Astrocyte (in vitro differentiated cells and primary cell): ENCODE measurements at places on chromosomes 3 and 15.
A peak's percentile ranks its signal among the peaks of the same experiment; 100 is the strongest.

GRCh38 chr15:36953346-36953745, 147.0 kb downstream of the MEIS2 start:
- H3K4me3 ChIP-seq = no peak overlapping the region
- peak; percentile 62 for DNase-seq
- peaks cover 10% of the 10 kb centered on the region for H3K4me1 ChIP-seq
- H3K27ac ChIP-seq = no peak overlapping the region
- peaks cover 4% of the 10 kb centered on the region for H3K36me3 ChIP-seq

GRCh38 chr15:49155834-49156627, 632 bp upstream of the COPS2 start:
- no peaks in the 10 kb centered on the region for H3K27me3 ChIP-seq
- DNase-seq = peak; percentile 32
- H3K4me3 ChIP-seq = peak overlapping the region; percentile 94
- no peaks in the 10 kb centered on the region for H3K36me3 ChIP-seq
- H3K27ac ChIP-seq = peak overlapping the region; percentile 97
- H3K4me1 ChIP-seq = peaks cover 6% of the 10 kb centered on the region

DNA sequence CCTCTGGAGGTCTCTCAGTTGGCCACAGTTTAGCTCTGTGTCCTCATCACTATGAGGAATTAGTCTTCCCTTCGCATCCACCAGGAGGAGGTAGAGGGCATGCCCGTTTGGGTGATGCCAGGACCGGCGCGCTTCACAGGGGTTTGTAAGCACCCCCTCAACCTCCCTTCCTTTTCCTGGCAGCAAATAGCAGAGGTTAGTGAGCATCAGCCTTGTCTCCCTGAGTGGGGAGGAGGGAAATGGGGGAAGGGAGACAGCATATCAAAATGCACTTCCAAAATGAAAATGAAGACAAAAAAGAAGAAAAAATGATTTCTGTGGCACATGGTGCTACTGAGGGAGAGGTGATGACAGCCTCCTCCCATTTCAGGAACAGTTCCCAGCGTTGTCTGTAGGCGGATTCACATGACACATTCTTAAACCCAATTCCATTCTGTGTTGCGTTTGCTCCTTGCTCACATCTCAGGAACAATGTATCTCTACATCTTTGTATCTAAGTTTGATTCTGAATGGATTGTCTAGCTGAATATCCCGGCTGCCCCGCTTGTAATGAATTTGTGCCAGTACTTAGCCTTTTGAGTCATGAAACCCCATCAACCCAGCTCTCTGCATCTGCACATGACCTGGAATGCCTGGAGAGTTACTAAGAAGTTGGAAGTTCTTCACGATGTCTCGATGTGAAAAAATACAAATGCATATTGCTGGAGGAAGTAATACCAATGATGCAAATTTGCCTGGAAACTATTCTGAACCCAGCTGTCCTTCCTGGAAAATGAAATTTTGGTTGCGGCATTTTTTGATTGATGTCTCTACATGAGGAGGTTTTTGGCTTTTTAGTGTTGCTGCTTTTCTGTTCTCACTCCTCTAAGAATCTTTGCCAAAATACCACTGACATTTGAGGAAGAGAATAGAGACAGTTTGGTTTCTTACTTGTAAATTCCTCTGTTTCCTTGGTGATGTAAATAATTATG, 45.2 kb downstream of the TYRO3 start:
- no peaks in the 10 kb centered on the region for H3K36me3 ChIP-seq
- H3K4me3 ChIP-seq = peak overlapping the region; percentile 45
- H3K27me3 ChIP-seq = no peaks in the 10 kb centered on the region
- H3K4me1 ChIP-seq = peaks cover 18% of the 10 kb centered on the region

- H3K36me3 ChIP-seq = no peaks in the 10 kb centered on the region
- H3K27me3 ChIP-seq = no peaks in the 10 kb centered on the region
- DNase-seq = no peak
- no peak overlapping the region for H3K4me3 ChIP-seq
- no peaks in the 10 kb centered on the region for H3K4me1 ChIP-seq
- no peak overlapping the region for H3K27ac ChIP-seq
Measured at GRCh38 chr3:27080258-27080525, 289.0 kb downstream of the NEK10 start.

GRCh38 chr15:48696627-48697312, 51.3 kb upstream of the FBN1 start:
- H3K27ac ChIP-seq = peak overlapping the region; percentile 89
- no peak overlapping the region for H3K4me3 ChIP-seq
- H3K4me1 ChIP-seq = peaks cover 45% of the 10 kb centered on the region
- H3K36me3 ChIP-seq = no peaks in the 10 kb centered on the region
- no peaks in the 10 kb centered on the region for H3K27me3 ChIP-seq

DNA sequence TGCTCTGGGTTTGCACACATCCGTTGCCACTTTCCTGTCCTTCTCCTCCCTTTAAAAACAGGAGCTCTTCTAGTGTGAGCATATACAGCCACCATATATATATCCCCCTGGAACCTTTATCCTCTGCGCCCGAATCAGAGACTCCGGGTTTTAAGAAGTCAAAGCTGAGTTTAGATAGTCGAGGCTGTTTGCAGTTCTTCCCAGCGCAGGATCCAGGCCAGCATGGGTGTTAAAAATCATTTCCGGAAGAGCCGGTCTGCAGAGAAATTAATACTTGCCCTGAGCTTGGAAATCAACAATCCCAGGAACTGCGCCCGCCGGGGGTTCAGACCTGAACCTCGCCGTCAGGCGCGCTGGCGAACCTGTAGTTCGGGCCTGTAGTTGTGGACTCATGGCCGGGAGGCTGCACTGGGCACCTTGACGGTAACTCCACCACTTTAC, 2.3 kb downstream of the SHOX2 start:
- no peak overlapping the region for H3K27ac ChIP-seq
- H3K36me3 ChIP-seq = no peaks in the 10 kb centered on the region
- DNase-seq = no peak
- peaks cover 90% of the 10 kb centered on the region for H3K27me3 ChIP-seq
- no peak overlapping the region for H3K4me3 ChIP-seq

DNA sequence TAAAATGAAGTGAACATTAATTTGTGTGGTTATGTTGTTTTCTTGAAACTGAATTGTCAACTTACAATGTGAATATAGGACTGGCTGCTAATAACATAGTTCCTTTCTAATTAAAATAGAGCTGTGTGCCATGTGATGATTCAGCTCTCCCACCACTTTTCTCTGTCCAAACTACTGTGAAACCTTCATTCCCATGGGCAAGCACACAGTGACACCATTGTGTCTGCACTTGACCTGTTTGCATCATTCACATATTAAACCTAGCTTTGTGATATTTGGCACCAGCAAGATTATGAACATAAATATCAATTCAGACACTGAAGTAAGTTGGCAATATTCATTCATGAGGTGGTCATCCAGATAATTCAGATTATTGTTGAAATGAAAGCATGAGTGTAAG, 78.8 kb upstream of the TCF12 start:
- H3K36me3 ChIP-seq = no peaks in the 10 kb centered on the region
- peaks cover 5% of the 10 kb centered on the region for H3K4me1 ChIP-seq
- DNase-seq = no peak
- no peaks in the 10 kb centered on the region for H3K27me3 ChIP-seq
- no peak overlapping the region for H3K4me3 ChIP-seq

DNA sequence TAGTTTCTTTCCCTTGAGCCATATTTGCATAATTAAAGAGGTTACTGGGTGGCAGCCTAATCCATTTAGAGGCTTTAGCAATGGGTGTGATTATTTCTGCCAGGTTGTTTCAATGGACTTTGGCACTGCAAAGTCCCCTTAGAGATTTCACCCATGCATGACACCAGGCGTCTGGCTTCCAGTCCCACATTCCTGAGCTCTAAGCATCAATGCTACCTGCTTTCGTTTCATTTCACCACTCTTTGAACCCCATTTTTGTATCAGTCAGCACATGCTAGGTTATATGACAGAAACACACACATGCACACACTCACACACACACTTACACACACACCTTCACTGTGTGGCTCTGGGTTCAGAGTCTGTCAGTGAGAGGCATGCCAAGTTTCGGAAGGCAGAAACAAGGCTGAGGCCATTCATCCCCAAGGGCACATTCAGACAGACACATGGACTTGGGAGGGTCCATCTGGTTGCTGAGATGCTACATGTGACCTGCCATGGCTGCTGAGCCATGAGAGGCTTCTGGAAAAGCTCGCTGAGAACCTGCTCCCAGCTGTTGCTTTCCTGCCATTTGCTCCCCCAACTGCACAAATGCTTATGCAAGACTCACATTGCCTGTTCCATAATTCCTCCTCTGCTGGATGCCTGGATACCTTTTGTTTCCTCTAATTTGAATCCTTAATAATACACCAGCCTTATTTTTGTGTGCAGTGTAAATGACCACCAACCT, 354.1 kb downstream of the GABRG3 start:
- H3K4me1 ChIP-seq = peaks cover 3% of the 10 kb centered on the region
- H3K27me3 ChIP-seq = no peaks in the 10 kb centered on the region
- DNase-seq = no peak
- H3K36me3 ChIP-seq = no peaks in the 10 kb centered on the region
- H3K4me3 ChIP-seq = no peak overlapping the region
- no peak overlapping the region for H3K27ac ChIP-seq

- H3K4me1 ChIP-seq = no peaks in the 10 kb centered on the region
- no peaks in the 10 kb centered on the region for H3K36me3 ChIP-seq
- no peaks in the 10 kb centered on the region for H3K27me3 ChIP-seq
- no peak for DNase-seq
- H3K27ac ChIP-seq = no peak overlapping the region
Measured at GRCh38 chr3:15536856-15537255, 15.3 kb upstream of the COLQ start.

- H3K27ac ChIP-seq = no peak overlapping the region
- H3K36me3 ChIP-seq = no peaks in the 10 kb centered on the region
Measured at GRCh38 chr3:58754074-58754473, 87.5 kb upstream of the FAM3D start.

- H3K27ac ChIP-seq = no peak overlapping the region
- H3K36me3 ChIP-seq = no peaks in the 10 kb centered on the region
- no peaks in the 10 kb centered on the region for H3K27me3 ChIP-seq
- no peak overlapping the region for H3K4me3 ChIP-seq
- DNase-seq = no peak
- H3K4me1 ChIP-seq = no peaks in the 10 kb centered on the region
Measured at GRCh38 chr3:72429589-72430353, 418.5 kb downstream of the SHQ1 start.

- no peak overlapping the region for H3K4me3 ChIP-seq
- no peaks in the 10 kb centered on the region for H3K27me3 ChIP-seq
- DNase-seq = no peak
- no peak overlapping the region for H3K27ac ChIP-seq
- no peaks in the 10 kb centered on the region for H3K4me1 ChIP-seq
Measured at GRCh38 chr3:102024270-102024904, 175.1 kb downstream of the NFKBIZ start.

GRCh38 chr15:48253172-48253571, 47.1 kb downstream of the SLC12A1 start:
- no peak for DNase-seq
- no peak overlapping the region for H3K4me3 ChIP-seq
- H3K36me3 ChIP-seq = no peaks in the 10 kb centered on the region
- no peaks in the 10 kb centered on the region for H3K4me1 ChIP-seq
- H3K27me3 ChIP-seq = no peaks in the 10 kb centered on the region

DNA sequence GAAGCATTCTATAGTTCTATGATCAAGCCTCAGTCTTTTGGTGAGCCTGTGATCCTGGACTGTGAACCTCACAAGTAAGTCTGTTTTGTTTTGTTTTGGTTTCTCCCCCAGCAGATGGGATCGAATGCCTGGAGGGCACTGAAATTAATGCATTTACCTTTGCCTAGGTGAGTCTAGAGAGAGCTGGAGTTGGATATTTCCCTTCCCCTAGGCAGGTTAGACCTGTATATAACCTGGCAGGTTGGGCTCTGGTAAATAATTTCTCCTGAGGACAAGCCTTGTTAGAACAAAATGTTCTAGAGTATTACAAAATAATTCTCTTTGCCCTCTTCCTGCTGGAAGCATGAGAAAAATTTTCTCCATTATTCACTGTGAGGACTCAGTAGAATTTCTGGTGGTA, 211.9 kb downstream of the TPRG1 start:
- DNase-seq = no peak
- H3K27ac ChIP-seq = no peak overlapping the region
- no peaks in the 10 kb centered on the region for H3K4me1 ChIP-seq
- no peaks in the 10 kb centered on the region for H3K36me3 ChIP-seq
- no peak overlapping the region for H3K4me3 ChIP-seq
- no peaks in the 10 kb centered on the region for H3K27me3 ChIP-seq

DNA sequence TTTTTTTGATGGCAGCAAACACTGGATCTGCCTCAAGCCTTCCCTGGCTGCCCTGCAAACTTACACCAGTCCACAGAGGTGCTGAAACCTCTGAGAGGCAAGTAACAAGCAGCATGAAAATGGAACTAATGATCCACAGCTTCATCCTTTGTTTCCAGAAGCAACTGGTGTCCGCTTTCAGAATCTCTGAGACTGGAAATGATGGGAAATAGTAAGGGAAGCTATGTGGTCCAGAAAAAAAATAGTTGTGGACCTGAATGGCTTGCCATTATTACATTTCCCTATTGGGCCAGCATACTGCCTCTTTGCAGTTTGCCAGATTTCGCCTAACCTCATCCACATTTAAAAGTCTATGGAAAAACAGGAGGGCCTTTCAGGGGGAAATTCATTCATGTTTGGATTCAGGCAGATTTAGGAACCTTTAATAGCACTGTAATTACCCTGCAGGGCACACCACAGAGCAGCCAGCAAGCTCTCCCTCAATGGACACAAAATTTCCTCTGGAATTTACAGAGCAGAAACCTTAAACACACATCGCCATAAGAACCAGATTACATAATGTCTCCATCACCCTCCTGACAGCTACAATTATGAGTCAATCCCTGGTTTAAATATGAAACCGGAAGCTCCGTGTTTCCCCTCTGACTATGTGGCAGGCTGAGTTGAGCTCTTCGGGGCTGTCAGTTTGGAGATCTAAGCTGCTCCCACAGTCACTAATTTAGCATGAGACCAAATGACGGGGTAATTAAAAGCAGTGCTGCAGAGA, 134.4 kb downstream of the TMCO5A start:
- H3K36me3 ChIP-seq = no peaks in the 10 kb centered on the region
- H3K4me1 ChIP-seq = peaks cover 34% of the 10 kb centered on the region
- H3K27me3 ChIP-seq = no peaks in the 10 kb centered on the region
- DNase-seq = peak; percentile 75
- H3K27ac ChIP-seq = peak overlapping the region; percentile 77
- peak overlapping the region; percentile 52 for H3K4me3 ChIP-seq

DNA sequence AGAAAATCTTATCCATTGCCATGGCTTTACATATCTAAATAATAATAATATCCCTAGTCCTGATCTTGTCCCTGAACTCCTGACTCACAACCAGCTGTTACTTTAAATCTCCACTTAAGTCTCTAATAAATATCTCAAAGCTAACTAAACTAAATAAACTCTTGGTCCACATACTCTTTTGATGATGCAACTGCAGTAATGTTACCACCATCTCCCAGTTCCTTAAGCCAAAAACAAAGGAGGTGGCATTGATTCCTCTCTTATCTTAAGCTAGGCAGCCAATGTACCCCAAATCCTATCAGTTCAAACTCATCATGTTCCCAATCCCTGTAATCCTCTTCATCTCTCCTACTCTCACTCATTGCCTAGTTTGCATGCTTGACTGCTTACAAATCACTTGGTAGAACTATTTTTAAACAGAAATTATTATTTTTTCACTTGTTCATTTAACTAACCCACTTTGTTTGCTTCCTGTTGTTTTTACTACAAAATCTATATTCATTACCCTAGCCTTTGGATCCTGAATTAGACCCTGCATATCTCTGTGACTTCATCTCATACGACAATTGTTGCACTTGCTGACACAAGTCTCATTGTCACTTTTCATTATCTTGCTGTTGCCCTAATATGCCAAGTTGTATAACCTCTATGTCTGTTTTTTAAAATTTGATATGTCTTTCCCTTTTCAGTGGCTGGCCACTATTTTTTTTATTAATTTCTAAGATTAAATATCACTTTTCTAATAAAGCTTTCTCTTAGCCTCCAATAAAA, 462.2 kb downstream of the ZPLD1 start:
- H3K36me3 ChIP-seq = no peaks in the 10 kb centered on the region
- no peak overlapping the region for H3K27ac ChIP-seq
- no peaks in the 10 kb centered on the region for H3K27me3 ChIP-seq
- H3K4me3 ChIP-seq = no peak overlapping the region
- DNase-seq = peak; percentile 12
